ENCODE measurements at places on chromosomes 2 and 18. TPM values are rescaled to one million over a fixed set of nuclear protein-coding genes. Genes with fewer than 3 reads are reported as not detected.

Gene CFAP65
- total RNA-seq: not detected

Gene SERPINB3
- total RNA-seq: not detected

Gene NTSR2
- total RNA-seq: not detected

Gene MOGAT1
- total RNA-seq: not detected

Gene CHN1
- 1.2 TPM for total RNA-seq

Gene FLACC1
- total RNA-seq: 0.54 TPM

Gene B4GALT6
- total RNA-seq: 5.4 TPM

Gene BMPR2
- 68.0 TPM for total RNA-seq
